ENCODE measurements at places on chromosomes 4 and X. TPM values are rescaled to one million over a fixed set of nuclear protein-coding genes. Genes with fewer than 3 reads are reported as not detected.

Gene PDE6B
- 10.4 TPM for total RNA-seq

Gene VCX
- total RNA-seq: not detected

Gene GAB1
- total RNA-seq: 33.5 TPM

Gene IL13RA1
- 30.8 TPM for total RNA-seq

Gene GAGE12J
- not detected for total RNA-seq

Gene SHOX
- total RNA-seq: not detected

Gene ADH1A
- total RNA-seq: 5.6 TPM

Gene CFAP97
- total RNA-seq: 28.6 TPM

Gene LRAT
- 22.6 TPM for total RNA-seq

Gene SPATA4
- total RNA-seq: 0.93 TPM

Gene CT45A5
- total RNA-seq: not detected

Gene PAGE2B
- not detected for total RNA-seq

Gene PPEF1
- 0.58 TPM for total RNA-seq

Gene TCEAL8
- total RNA-seq: 65.1 TPM

Gene SLC4A4
- total RNA-seq: 286 TPM

Gene MAGEB2
- not detected for total RNA-seq

Gene HOPX
- 0.55 TPM for total RNA-seq

Gene SSX1
- total RNA-seq: not detected

Gene SULT1E1
- 15.3 TPM for total RNA-seq

Gene CNKSR2
- total RNA-seq: 28.0 TPM

Gene REELD1
- total RNA-seq: not detected

Gene C4orf46
- 20.1 TPM for total RNA-seq

Gene SPANXN4
- not detected for total RNA-seq

Gene SLC10A6
- not detected for total RNA-seq

Gene USP17L29
- total RNA-seq: not detected

Gene SLC25A53
- 9.9 TPM for total RNA-seq

Gene OTC
- total RNA-seq: 0.31 TPM

Gene KLB
- total RNA-seq: 0.43 TPM

Gene HPRT1
- total RNA-seq: 16.7 TPM

Gene GCNA
- 3.9 TPM for total RNA-seq

Gene CMC4
- total RNA-seq: 3.4 TPM

Gene CPZ
- 0.29 TPM for total RNA-seq

Gene MAGEC2
- total RNA-seq: not detected

Gene NRK
- 9.8 TPM for total RNA-seq

Gene GPM6B
- 20.4 TPM for total RNA-seq

Gene CT47B1
- not detected for total RNA-seq

Gene TBCK
- total RNA-seq: 83.1 TPM

Gene CASP3
- total RNA-seq: 33.9 TPM

Gene PNMA6A
- total RNA-seq: 7.0 TPM

Gene SLC34A2
- 2.2 TPM for total RNA-seq
